Sigmoid colon (tissue), 7 donors: ENCODE measurements at places on chromosomes 7 and 10. TPM values are rescaled to one million over a fixed set of nuclear protein-coding genes. Genes with fewer than 3 reads are reported as not detected.
A peak's percentile ranks its signal among the peaks of the same experiment; 100 is the strongest.

DNA sequence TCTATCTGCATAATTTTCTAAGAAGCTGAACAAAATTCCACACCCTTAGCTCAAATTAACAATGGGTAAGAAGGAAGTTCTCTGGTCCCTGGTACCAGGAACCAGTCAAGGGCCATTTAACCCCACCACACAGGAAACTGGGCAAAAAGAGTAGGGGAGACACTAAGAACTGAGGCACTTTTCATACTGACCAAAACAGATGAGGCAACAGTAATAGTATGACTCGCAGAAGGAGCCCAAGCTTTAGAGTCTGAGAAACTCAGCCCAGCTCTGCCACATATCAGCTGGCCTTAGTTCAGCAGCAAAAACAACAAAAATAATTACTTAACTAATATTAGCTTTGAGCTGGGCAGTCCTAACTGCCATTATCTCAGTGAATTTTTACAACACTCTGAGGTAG, 221.2 kb downstream of the FAM107B start:
- no peak for DNase-seq

Gene BUD31
- 89.8 TPM for total RNA-seq

DNA sequence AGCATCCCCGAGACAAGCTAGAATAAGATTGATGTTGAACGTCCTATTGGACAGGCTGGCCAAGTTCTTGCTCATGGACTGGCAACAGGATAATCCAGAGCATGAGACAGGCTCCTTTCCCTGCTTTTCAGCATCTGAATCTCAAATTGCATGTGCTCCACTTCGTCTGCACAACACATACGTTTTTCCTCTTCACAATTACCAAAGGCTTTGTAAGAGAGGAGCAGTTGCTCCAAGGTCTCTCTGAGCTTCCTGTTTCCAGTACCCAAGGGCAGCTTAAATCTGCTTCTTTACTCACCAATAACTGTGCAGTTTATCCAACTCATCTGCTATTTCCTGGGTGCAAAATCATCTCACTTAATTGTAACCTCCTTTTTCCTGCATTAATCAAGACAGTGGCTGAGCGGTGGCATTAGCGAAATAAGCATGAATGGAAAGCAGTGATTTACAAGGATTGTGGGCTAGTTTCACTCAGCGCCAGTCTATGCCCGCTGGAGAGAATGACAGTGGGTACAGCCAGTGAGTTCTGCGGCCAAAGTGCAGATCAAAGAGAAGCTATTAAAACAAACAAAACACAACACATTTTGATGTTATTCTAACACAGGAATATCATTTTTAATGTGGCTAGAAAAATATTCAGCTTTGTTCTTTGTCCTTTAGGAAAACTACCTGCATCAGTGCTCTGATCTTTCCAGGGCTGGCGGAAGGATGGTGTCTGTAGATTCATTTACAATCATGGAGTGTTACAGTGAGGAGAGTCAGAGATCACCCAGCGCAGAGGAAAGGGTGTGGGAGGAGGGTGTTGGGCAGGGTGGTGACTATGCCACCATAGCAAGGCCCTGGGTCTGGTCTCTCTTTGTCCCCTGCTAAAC, 79.8 kb downstream of the CHN2 start:
- no peak for DNase-seq

Gene AKR1C8
- not detected for total RNA-seq

Gene VAX1
- not detected for total RNA-seq

DNA sequence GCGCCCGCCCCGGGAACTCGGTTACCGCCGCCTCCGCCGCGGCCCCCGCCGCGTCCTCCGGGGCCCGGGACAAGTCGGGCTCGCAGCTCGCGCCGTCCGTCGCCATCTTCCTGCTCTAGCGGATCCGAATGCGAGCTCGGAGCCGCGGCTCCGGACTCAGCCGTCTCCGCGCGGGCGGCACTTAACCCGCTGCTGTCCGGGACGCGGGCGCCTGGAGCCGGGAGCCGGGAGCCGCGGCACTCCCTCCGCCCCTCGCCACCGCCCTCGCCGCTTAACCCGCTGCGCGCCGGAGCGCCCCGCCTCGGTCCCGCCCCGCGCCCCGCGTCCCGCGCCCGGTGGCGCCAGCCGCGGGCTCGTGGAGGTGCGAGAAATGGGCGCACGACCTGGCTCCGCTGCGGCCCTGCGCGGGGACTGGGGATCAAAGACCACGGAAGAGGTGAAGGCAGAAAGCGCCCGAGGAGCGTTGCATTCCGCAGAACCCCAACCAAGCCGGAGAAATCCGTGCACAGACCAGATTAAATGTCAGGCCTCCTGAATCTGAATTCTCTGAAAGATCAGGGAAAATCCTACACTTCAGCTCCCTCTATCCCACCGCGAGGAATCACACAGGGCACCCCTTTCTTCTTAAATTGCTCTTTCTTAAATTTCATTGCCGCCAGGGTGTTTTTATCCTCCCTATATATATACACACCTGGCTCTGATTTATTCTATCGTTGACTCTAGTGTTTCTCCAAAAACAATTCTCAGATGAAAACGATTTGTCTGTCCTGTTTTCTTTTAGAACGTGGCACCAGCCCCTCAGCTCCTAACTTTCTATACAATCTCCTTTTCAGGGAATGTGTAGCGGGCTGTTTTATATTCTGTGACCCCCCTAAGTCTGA, at the start of gene CTTNBP2:
TSS of gene CTTNBP2 (minus strand) at position 132 of the 881 bp plus-strand sequence. CDS start at position 106, 26 bp downstream.
- DNase-seq, result peak; percentile 73

- no peak for DNase-seq
These were observed 201.9 kb upstream of the FRMD4A start for GRCh38 chr10:14532473-14533251.

Gene UPK3B
- 3.9 TPM for total RNA-seq

Gene ITGA8
- 5.7 TPM for total RNA-seq

DNA sequence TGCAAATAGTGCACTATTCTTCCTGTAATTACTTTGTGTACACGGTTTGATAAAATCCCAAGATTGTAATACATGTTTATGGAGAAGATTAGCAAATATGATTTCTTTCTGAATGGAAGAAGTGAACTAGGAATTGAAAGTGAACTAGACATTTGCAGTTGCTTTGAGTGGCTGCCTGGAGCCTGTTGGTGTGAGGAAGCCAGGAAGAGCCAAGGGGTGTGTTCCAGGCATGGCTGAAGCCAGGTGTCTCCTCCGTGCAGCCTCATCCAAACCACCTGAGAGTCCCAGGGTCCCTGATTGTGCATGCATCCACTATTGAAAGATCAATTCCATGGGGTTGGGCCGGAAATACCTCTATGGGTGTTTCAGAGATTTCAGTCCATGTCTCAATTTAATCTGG, 253.1 kb upstream of the SHH start:
- peak; percentile 1 for DNase-seq

Gene CDHR3
- 2.2 TPM for total RNA-seq

Gene CRTAC1
- 3.9 TPM for total RNA-seq

DNA sequence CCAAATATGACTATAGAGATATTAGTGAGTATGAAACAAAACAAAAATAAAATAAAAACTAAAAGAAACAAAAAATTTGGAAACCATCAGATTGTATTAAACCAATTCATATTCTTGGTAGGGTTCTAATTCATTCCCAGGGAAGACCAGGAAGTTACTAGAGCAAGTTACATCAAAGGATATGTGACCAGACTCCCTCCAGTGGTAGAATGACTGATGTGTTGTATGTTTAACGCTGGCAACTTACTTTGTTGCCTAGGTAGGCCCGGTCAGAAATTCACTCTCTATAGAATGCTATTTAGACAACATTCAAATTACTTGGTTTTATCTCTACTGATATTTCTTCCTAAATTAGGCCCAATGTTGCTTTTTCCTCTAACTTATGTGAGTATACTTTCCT, 5.2 kb downstream of the PHYHIPL start:
- DNase-seq, result no peak

Gene GNAT3
- not detected for total RNA-seq

Gene CNTNAP2
- 0.82 TPM for total RNA-seq

Gene RSU1
- total RNA-seq, result 50.3 TPM

DNA sequence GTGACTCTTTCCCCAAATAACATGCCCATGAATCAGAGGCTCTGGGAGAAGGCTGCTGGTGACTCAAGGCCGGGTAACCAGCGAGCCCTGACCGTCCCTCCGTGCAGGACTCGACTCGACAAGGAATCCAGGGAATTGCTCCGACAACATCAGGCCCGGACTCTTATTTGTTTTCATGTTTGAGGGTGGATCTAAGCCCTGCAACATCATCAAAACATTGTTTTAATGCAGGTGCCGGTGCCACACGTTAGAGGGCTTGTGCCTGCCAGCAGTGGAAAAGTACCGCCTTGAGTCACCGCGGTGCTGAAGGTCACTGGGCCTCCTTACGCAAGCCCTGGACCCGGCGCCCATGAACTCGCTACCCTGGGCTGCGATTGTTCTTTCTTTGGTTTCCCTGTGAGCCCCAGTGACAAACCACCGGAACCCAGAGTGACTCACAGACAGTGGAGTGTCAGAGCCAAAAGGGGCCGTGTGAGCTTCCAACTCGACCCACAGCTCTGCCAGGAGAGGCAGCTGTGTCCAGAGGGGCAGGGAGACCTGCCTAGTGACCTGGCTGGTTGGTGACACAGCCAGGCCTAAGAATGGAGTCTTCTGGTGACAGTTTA, 139.4 kb upstream of the SHH start:
- peak; percentile 26 for DNase-seq

- DNase-seq, result no peak
These were observed 241.5 kb downstream of the AUTS2 start for GRCh38 chr7:69839782-69840181.

GRCh38 chr10:71629131-71629530, 90.4 kb downstream of the C10orf105 start:
- DNase-seq, result no peak

GRCh38 chr10:123129618-123130271, 6.0 kb upstream of the HMX3 start:
- DNase-seq, result no peak

Gene TCAF2
- 2.9 TPM for total RNA-seq
